ENCODE measurements at places on chromosomes 3 and 15.

GRCh38 chr3:122091602-122092295, 36.6 kb downstream of the CD86 start:
- no peak for DNase-seq

- DNase-seq: no peak
These were observed 18.9 kb downstream of the ILDR1 start for GRCh38 chr3:122003112-122003511.

- no peak for DNase-seq
These were observed 28.1 kb downstream of the PRR23E start for GRCh38 chr3:127221037-127221436.

GRCh38 chr3:31960793-31961431, 20.1 kb downstream of the OSBPL10 start:
- DNase-seq: no peak

- no peak for DNase-seq
These were observed 115.8 kb downstream of the RPLP1 start for GRCh38 chr15:69568173-69569009.

DNA sequence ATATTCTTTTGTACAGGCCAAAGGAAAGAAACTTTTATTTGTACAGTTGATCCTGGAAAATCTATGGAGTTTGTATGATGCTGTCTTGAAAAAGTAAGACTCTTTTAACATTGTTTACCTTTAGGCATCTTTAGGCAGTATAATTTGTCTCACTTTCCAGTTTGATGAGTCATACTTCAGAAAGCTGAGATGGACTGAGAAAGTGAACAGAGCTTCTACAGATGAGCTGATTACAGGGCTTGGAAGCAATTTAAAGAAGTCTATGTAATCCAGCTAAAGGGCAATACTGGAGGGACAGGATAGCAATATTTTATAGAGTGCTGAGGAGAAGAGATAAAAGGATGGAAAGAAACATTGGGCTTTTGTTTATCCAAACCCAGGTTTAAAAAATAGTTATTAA, 123.5 kb upstream of the GOLGA6L4 start:
- no peak for DNase-seq

GRCh38 chr15:52651868-52652267, 27.3 kb downstream of the ATOSA start:
- DNase-seq: peak; percentile 22

DNA sequence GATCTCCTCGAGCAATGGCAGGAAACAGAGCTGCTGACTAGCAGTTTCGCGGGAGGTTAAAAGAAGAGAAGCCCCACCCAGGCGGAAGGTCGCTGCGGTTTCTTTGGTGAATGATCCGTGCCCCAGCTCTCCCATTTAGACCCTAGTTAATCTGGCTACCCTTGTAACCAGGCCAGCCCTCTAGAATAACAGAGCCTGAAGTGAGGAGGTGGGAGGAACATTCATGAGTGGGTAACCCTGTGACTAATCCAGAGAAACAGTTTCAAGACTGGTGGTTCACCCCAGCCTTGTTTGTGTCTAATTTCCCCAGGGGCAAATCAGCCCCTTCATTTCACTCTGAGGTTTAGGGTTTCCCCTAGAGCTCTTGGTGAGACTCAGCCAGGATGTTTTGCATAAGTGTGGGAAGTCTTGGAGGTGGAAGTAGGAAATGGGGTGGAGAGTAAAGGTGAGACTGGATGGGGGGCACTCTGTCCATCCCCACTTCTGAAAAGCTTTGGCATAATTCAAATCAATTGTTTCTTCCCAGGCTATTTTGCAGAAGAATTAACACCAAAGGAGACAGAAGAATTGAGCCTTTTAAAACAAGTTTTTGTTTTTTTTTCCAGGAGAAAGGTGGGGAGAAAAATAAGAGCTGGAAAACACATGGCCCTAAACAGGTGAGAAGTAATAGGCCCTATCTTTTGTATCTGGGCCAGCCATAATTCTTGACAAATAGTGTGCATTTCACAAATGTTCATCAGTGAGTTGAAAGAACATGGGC, 303.1 kb downstream of the RPLP1 start:
- peak; percentile 50 for DNase-seq

GRCh38 chr3:13120928-13121552, 47.8 kb upstream of the IQSEC1 start:
- DNase-seq: no peak
